ENCODE measurements at places on chromosomes 4 and X.

DNA sequence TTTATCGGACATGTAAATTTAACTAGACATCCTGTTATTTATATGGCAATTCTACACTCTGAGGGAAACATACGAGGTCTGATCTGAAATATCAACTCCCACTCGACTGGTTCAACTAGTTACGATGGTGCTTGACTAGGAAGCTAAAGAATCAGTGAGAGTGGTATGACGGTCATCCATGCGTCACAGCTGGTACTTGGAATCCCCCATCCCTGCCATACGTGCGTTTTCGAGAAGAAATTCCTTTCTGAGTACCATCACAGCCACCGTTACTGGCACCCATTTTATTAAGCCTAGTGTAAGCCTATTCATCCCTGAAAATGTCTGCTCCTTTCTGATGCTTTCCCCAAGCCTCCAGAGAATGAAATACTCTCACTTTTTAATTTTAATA, 695 bp upstream of the PIGA start:
- DNase-seq: peak; percentile 7

DNA sequence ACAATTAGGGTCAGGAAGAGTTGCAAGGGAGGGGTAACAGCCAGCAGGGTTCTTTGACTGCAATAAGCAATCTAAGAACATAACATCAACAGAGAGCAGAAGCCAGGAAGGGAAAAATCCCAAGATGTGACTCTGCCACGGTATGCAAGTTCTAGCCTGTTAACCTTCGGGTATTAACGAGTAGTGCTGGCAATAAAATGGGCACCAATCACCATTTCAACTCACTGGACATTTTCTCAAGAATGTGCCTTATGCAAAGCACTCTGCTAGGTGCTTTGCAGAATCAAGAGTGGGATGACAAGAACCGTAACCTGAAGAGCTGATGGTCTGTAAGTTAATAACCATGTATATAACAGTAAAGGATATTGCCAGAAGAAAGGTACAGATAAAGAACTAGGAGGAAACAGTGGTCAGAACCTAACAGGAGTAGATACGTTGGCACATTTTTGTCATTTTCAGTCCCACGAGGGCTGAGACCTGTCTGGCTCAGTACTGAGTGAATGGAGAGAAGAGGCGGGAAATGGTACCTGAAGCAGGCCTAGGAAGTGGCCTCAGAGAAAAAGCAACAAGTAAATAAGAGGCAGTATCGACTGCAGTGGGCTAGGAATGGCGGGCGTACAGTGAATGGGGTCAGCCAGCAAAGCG, 2.7 kb downstream of the ELOVL6 start:
- no peak for DNase-seq

DNA sequence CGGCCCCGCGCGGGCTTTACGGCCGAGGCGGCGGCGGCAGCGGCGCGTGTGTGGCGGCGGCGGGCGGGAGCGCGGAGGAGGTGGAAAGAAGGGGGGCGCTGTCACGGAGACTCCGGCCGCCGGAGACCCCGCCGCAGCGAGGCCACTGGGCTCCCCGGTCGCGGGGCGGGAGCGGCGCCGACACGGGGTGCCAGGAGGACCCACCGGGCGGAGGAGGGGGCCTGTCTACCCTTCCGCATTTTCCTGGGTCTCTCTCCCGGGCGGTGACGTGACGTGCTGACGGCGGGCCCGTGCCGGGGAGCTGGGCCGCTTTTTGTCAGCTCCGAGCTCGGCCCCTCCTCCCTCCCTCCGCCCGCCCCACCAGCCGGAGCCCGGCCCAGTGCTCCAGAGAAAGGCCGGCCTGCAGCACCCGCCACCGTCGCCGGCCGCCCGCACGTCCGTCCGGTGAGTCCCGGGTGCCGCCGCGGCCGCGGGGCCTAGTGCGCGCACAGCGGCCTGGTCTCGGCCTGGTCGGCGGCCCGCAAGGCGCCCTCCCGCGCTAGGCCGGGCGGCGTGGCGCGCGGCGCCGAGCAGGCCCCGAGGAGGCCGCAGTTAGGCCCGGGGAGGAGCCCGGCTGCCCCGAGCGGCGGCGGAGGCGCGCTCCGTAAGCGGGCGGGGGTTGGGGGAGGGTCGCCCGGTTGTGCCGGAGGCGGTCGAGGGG, at the start of gene ZFX:
TSS of gene ZFX (plus strand) at position 379 of the 700 bp plus-strand sequence. CDS start 23,014 bp downstream, outside the sequence.
- DNase-seq: no peak

DNA sequence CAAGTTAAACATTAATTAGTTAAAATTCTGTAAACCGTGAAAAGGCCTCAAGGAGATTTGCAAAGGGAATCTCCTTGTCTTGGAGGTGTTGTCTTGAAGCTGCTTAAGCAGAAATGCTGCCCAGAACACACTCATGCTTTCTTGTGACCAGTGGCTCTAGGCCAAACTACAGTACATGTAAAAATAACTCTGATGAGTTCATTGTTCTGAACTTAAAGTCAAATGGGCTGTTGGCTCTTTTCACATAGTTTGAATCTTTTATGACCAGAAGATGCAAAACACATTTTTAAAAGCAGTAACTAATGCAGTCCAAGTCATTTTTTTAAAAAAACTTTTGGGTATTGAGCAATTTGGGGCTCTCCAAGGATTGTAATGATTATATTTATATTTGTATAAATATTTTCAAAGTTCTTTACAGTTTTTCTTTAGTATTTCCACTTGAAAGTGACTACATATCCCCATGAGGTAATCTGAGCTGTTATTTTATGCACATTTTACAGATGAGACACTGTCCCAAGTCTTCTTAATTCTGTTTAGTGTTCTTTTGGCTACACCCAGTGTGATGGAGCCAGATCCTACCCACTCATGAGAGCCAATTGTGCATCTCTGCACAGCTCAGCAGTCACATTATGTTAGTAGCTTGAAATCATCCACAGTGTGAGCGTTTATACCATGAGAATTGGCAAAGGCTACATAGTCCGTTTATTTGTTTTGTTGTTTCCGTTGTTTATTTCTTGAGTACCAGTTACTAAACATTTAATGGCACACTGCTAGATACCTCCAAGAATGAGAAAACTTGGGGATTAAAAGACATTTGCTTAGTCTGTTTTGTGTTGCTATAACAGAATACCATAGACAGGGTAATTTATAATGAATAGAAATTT, 112.8 kb upstream of the ATXN3L start:
- DNase-seq: peak; percentile 70

- DNase-seq: no peak
Measured at GRCh38 chrX:79573760-79574159, 206.6 kb upstream of the ITM2A start.

- DNase-seq: no peak
Measured at GRCh38 chr4:84855774-84856173, 110.7 kb downstream of the WDFY3 start.

- no peak for DNase-seq
Measured at GRCh38 chrX:13805241-13805640, 11.7 kb downstream of the GPM6B start.

DNA sequence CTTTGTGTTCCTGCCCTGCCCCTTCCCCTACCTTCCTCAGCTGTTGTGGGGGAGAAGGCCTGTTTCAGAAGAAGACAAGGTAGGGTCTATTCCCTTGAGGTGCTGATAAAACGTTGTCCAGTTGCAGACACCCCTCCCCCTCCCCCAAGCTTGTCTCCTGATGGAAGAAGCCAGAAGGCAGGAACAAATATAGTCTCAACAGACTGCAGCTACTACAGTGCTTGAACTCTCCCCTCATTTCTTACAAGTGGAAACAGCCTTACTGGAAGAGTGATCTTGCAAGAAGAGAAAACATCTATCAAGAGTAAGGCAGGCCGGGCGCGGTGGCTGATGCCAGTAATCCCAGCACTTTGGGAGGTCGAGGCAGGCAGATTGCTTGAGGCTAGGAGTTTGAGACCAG, 11.0 kb upstream of the MAP7D3 start:
- DNase-seq: no peak

DNA sequence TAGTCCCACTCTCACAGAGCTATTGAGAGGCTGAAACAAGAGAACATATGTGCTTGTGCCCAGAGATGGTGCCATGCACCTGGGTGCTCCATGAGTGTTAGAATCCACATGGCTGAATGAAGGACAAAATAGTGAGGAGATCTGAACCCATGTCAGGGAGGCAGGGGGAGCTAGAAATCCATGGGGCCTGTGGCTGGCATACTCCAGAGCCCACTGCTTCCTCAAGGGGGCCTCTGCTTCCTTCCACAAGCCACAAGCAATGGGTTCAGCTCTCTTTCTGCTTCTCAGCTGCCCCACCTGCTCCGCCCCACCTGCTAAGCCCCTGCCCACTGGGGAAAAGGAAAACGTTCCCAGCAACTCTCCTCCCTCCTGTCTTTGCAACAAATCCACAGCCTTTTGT, 46.1 kb downstream of the PJA1 start:
- no peak for DNase-seq

- DNase-seq: no peak
Measured at GRCh38 chr4:158949099-158949498, 153.8 kb upstream of the RAPGEF2 start.

DNA sequence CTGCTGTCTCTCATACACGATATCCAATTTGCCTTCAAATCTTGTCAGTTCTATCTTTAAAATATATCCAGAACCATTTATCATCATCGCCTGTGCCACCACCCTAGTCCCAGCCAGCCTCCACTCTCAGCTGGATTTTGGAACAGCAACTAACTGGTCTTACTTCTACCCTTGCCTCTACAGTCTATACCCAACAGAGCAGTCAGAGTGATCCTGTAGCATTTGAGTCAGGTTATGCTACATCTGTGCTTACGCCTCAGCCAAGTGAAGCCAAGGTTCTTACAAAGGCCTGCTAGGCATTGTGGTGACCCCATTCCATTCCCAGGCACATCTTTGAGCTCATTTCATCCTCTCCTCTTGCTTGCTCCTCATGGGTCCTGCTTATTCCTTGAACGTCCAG, 95.7 kb upstream of the ACSL1 start:
- no peak for DNase-seq

DNA sequence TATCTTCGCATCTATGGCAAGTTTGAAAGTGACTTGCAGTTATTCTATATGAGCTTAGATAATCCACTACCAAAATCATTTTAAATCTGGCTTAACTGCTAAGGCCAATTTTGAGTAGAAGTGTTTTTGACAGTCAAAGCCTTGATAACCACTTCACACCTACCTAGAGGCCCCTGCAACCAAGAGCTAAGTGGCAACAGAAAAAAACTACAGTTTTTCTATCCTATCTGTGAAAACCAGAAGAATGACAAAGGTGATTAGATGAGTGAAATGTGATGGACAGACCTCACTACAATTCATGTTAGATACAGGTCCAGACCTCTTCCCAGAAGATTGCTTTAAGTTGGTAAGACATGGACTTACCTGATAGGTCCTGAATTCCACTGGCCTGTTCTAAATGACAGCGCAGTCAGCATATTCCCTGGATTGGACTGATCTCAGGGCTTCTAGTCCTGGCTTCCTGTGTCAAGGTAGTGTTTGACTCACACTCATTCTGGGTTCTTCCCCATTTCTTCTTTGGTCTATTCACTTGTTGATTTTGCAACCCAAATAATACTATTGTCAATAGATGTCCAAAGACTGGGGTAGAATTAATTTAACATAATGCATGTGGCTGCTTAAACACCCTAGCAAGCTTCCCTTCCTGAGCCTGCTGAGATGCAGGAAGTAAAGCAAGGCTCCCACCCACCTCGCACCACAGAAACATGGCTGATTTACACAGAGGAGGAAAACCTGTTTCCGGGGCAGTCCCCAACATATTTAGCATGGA, 65.1 kb downstream of the PPP3CA start:
- DNase-seq: no peak

All from HFF-Myc (cell line).